ENCODE measurements at places on chromosomes 16 and 17.

GRCh38 chr17:30927756-30928155 lies 6.0 kb downstream of the ADAP2 start:
- no peak for DNase-seq

- DNase-seq, result no peak
Measured at GRCh38 chr16:979859-980594, 1.5 kb upstream of the SOX8 start.

DNA sequence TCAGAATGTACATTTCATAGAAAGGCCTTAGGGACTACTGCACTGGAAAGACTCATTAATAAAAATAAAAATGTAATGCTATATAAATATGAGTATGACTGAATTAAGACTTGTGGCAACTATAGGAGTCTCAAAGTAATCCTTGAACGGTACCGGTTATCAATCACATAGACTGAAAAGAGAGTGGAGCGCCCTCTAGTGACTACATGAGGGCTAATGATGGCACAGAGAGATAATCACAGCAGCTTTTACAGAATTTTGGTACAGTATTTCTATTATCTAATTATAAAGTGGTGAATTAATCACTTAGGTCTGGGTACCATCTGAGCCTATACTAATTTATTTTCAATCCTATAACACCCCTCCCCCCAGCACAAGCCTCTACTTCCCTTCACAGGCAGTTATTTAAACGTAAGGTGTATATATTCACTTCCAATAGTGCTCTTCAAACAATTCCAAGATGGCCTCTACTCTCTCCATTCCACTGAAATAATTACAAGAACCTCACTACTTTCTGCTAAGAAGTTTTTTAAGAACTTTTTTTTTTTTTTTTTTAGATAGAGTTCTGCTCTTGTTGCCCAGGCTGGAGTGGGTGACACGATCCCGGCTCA lies 40.7 kb upstream of the ANKFY1 start:
- no peak for DNase-seq

DNA sequence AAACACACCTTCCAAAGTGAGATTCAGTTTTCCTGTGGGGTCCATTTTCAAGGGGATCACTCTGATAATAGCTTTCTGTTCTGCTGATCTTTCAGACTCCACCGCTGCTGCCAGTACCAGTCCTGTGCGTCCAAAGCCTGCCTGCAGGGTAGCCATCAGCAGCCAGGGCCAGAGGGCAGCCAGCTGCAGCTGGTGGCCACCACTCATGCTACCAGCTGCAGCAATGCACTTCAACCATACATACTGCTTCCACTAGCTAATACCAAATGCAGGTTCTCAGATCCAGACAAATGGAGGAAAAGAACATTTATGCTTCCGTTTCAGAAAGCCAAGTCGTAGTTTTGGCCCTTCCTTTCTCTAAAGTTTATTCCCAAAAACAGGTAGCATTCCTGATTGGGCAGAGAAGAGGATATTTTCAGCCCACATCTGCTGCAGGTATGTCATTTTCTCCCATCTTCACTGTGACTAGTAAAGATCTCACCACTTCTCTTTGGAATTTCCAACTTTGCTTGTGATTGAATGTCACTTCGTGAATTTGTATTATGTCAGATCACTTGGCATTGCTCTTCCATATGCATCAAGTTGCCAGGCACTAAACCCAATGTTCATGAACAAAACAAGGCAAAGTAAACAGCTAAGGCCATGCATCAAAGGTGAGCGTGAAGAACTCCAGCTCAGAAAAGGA lies 1.8 kb downstream of the RNF43 start:
- DNase-seq, result no peak

DNA sequence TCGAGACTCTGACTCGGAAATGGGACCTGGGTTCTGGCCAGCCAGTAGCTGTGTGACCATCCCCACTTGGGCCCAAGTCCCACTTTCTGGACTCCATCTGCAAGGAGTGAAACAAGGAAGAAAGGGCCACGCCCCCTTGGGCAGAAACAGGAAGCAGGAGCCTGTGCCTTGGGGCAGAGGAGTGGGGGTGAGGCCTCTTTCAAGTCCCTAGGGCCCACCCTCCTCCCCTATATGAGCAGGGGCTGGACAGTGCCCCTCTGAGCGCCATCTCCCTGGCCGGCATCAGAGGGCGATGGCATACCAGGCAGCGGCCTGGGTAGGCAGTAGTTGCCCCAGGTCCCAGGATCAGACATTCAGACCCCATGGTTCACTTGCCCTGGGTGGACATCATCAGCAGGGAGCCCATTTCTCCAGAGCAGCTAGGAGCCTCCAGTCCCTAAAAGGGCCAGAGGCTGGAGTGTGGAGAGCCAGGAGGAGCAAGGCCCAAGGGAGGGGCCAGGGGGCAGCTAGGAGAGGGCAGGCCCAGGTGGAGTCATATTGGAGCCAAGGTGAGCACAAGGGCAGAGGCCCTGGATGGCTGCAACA lies 7.1 kb downstream of the BCAR1 start:
- no peak for DNase-seq

DNA sequence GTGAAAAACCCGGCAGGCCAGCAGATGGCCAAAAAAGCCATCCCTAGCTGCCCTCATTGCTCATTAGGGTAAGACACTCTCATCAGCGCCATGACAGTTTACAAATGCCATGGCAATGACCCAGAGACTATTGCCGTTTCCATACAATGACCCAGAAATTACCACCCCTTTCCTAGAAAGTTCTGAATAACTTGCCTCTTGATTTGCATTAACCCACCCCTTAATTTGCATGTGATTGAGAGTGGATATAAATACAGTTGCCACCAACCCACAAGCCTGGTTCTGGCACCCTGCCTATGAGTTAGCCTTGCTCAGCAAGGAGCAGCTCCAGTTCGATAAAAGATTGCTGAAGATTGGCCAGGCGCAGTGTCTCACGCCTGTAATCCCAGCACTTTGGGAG lies 16.1 kb upstream of the C16orf54 start:
- DNase-seq, result no peak

- DNase-seq, result no peak
Measured at GRCh38 chr16:63442246-63442645, 1406.0 kb upstream of the CDH8 start.

DNA sequence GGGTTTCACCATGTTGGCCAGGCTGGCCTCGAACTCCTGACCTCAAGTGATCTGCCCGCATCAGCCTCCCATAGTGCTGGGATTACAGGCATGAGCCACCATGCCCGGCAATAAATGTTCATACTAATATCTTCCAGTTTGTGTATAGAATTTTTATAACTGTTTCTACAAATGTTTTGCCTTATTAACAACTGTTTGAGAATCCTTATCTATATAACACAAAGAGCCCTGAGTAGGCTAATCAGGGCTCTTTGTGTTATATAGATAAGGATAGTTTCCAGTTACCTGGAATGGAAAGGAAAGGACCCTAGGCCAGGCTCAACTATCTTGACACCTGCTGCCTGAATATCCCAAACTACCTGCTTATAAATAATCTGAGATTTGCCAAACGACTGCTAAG lies 16.9 kb downstream of the TERF2 start:
- DNase-seq, result no peak

DNA sequence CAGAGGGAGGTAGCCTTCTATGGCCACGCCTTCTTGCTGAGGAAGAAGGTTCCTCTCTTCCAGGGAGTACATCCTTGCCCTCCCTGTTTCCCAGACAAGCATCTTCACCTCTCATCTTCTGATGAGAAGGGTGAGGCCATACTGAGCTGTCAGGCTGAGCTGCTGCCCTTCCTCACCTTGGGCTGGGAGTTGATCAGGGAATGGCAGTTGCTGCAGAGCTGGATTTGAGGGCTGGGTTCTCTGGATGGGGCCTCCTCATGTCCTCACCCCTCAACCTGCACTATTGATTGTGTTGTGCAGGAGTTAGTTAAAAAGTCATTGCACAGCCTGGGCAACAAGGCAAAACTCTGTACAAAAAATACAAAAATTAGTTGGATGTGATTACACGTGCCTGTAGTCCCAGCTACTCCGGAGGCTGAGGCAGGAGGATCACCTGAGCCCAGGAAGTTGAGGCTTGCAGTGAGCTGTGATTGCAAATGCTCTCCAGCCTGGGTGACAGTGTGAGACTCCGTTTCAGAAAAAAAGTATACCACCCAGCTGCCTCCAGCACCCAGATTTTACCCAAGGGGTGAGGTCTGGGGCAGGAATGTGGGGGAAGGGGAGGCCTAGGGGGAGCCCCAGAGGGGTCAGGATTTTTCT lies 2.0 kb downstream of the ERBB2 start:
- DNase-seq, result no peak

GRCh38 chr16:88768071-88768783 lies 16.8 kb downstream of the PIEZO1 start:
- DNase-seq, result no peak

DNA sequence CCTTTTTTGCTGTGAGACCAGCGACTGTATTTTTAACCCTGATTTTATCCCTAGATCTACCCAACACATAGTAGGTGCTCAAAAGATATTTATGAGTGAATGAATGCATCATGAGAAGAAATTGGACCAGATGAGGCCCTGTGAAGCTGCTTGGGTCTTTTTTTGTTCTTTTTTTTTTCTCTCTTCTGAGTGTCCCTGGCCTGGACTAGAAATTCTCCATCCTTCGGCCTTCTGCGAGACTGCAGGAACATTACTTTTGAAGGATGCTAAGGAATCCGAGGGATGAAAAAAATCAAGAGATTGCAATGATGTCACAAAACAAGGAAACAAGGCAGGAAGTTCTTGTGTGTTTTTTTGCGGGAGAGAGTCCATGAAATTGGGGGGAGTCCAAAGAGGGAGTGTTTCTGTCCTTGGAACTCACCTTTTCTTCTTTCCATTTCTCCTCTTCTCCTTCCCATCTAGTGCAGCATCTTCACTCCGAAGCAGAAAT lies 560 bp upstream of the RUSF1 start:
- no peak for DNase-seq

DNA sequence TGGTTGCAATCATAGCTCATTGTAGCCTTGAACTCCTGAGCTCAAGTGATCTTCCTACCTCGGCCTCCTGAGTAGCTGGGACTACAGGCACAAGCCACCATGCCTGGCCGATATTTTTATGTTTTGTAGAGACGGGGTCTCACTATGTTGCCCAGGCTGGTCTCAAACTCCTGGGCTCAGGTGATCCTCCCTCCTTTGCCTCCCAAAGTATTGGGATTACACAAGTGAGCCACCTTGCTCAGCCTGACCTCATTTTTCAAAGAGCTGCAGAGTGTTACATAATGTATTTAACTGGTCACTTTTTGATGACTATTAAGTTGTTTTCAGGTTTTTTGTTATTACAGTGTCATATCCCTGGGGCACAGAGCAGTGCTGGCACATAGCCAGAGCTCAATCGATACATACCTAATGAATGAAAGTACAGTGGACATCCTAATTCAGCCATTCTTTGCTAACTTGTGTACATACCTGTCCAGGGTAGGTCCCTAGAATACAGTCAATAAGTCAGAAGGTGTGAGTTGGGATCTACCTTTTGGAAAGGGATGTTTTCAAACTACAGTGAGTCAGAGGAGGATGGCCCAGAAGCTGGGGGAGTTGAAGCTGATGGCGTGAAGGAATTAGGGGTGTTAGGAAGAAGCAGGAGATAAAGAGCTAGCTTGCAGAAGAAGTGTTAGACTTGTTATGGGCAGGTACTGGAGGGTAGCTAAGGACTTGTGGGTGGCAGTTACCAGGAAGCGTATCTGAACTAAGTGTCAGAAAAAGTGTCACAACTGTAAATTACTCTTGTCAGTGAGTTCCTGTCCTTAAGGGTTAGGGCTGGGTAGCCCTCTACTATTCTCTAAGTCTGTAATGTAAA lies 20.1 kb upstream of the CYLD start:
- no peak for DNase-seq

- no peak for DNase-seq
Measured at GRCh38 chr16:66670691-66671388, 25.7 kb downstream of the CMTM4 start.

GRCh38 chr17:2851615-2852014 lies 55.4 kb downstream of the RAP1GAP2 start:
- DNase-seq, result no peak

DNA sequence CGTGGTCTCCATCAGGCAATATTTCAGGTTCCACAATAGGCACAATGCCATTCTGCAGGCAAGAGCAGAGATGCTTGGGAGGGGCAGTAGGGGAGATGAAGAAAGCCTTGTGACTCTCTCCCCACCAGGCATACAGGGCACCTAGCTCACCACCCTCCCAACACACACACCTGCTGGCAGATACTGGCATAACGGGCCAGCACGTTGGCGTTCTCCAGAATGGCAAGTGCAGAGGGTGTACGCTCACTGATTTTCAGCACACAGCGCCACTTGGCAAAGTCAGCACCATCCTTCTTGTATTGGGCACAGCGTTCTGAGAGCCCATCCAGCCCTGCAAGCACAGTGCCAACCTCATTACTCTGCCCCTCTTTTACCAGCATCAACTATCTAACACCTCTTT lies 2.2 kb downstream of the ALDOC start:
- DNase-seq, result no peak

GRCh38 chr17:57269598-57270255 lies 13.4 kb downstream of the MSI2 start:
- DNase-seq, result no peak

All from cerebellar nuclear complex (tissue), 1 donor.